ENCODE measurements at places on chromosomes 1 and 21. TPM values are rescaled to one million over a fixed set of nuclear protein-coding genes. Genes with fewer than 3 reads are reported as not detected.

GRCh38 chr1:231736464-231736863, 109.9 kb downstream of the DISC1 start:
- DNase-seq = no peak

DNA sequence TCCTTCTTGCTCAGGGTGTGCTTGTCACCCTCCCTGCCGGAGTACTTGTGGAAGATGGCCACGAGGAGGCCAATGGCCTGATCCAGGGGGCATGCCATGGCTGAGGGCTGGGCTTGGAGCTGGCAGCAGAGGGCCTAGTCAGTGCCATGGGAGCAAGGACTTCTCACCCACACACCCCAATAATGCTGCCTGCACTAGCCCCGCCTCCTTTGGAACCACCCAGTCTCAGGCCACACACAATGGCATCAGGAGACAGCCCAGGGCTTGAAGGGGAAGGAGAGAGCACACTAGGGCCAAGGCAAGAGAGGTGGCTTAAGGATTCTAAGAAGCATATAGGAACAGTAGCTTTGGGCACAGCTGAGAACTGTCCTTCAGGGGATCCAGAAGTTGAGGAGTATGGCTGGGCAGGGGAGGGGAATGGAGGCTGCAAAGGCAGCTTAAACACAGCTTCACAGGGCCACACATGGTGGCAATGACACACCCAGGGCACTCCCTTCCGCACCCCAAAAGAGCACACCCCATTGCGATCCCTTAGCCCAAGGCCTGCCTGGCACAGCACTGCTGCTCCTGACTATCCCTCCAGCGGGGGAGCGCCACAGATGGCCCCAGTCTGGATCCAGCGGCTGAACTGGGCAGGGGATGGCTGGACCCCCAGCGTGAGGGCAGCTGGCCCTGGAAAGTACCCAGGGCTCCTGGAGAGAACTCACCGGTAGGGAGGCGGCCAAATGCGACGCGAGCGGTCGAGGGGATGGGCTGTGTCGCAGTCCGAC, at the start of gene S100A6:
Gene S100A6, minus strand, starts transcription at position 750 of the 770 bp plus-strand sequence. Its CDS starts 652 bp downstream, at position 98.
- DNase-seq = peak; percentile 75

DNA sequence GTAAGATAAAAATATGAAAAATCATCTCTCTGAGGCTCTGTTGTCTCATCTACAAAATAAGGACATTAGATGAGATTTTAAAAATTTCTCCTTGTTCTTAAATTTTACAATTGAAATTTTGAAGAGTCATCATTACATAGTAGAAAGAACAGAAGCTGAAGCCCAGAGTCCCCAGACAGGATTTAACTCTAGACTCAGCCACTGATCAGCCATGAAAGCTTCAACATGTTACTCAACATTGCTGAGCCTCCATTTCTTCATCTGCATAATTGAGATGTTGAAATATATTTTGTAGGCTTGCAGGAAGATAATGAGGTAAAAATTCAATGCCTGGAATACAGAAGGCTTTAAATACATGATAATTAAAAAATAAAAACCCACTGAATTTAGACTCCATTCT, 633.3 kb downstream of the LMO4 start:
- peak; percentile 68 for DNase-seq

- DNase-seq = peak; percentile 91
Measured at GRCh38 chr21:41627428-41627827, 119.5 kb upstream of the TMPRSS2 start.

DNA sequence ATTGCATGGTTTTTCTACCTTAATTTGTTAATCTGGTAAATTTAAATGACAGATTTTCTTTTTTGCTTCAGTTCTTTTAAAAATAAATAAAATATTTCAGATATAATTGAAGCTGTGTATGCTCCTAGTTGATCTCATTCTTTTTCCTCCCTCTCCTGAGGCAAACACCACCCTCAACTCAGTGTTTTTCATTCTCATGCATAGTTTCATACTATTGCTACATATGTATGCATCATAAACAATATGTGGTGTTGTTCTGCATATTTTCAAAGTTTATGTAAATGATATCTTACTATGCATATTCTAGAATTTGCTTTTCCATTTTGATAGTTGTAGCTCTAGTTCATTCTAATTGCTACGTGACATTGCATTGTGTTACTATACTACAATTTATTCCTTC, 257.2 kb upstream of the POU3F1 start:
- DNase-seq = no peak

- DNase-seq = no peak
Measured at GRCh38 chr1:172991674-172992400, 58.9 kb downstream of the TNFSF18 start.

GRCh38 chr1:198915327-198916231, 276.7 kb downstream of the PTPRC start:
- DNase-seq = no peak

The PITHD1 gene
- 51.0 TPM for total RNA-seq

The SELENOF gene
- total RNA-seq = 280 TPM

The SPATA17 gene
- total RNA-seq = 0.43 TPM

- no peak for DNase-seq
Measured at GRCh38 chr1:247713753-247714152, 2.7 kb downstream of the OR6F1 start.

- DNase-seq = peak; percentile 93
Measured at GRCh38 chr1:201468844-201469644, at the start of gene PHLDA3. Gene PHLDA3, minus strand, starts transcription at chr1:201469188. Its CDS starts 402 bp downstream, at chr1:201468786.

The EPHA10 gene
- total RNA-seq = not detected

DNA sequence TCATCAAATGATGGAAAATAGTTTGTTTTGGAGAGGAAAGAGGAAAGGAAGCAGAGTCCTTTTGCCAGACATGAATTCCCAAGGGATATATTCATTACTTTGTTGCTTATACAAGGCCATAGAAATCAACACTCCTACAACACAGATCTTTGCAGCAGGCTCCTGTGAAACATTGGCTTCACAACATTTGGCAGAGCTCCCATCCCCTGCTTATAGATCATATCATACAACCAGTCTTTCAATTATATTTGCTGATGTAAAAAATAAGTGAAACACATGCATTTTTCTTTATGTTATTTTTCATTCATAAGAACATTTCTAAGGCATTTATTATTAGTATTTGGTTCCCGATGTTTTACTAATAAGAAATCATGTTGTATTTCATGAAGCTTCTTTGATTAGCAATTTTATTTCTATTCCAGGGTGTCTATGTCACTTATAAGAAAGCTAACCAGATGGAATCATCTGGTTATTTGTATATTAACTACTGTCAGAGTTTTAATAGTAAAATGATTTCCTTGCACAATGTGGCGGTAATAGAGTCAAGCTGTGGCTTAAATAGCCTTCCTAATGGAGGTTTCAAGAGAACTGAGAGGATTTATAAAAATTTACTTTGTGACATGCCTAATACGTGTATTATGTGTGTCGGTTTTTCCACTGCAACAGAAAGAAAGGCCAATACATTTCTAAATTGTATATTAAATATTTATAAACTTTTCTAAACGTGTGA, 470.3 kb upstream of the NCAM2 start:
- DNase-seq = no peak

The NR1I3 gene
- total RNA-seq = not detected

DNA sequence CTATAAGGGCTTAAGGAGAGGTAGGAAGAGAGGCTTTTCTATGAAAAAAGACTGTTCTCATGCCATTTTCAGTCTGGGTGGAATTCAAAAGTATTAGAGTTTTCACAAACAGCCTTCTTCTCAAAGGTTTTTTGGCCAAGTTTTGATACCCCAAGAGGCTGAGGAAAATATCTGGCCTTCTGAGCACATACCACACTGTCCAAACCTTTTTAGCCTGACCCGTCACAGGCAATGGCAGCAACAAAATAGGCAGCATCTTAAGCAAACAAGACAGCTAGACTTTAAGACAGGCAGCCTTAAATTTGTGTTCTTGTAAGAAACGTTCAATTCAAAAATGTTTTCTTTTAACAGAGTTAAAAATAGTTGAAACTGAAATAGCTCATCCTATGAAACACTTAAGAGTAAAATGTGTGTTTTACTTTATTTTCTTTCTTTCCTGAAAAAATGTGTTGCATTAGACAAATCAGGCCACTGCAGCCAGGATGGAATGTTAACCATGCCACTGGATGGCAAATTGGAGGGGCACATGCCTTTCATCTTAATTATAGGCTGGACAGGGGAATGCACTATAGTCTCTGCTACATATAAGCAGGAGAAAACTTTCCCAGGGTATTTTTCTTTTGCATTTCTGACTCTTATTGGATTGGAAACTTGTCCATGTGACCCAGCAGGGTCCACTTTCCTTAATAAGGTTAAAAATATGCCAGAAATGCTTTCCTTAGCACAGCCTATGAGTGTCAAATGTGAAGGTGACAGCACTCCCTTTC, 315.0 kb downstream of the TGFB2 start:
- peak; percentile 53 for DNase-seq

- DNase-seq = no peak
Measured at GRCh38 chr1:84255582-84255981, 45.9 kb upstream of the SAMD13 start.

The FAM163A gene
- not detected for total RNA-seq

DNA sequence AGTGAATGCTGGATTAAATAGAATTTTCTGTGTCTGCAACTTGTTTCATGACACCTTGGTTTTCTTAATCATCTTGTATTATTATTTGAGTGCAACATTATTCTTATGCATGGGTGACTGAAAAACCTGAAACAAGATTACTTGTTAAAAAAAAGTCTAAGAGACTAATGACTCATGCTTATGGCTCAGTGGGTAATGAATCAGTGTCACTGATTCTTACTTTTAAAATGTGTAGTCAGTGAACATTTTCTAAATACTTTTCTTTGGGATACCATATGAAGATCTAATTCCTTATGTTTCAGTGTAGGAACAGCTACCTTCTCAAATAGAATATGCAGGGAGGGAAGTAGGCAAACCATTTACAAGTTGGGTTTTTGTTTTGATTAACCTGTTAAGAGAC, 65.5 kb downstream of the PRKAA2 start:
- DNase-seq = peak; percentile 76

- DNase-seq = no peak
Measured at GRCh38 chr1:29669158-29669871, 433.0 kb downstream of the PTPRU start.

- DNase-seq = no peak
Measured at GRCh38 chr1:38201431-38201830, 154.8 kb upstream of the POU3F1 start.

GRCh38 chr1:167669209-167670124, 39.4 kb downstream of the RCSD1 start:
- DNase-seq = no peak

DNA sequence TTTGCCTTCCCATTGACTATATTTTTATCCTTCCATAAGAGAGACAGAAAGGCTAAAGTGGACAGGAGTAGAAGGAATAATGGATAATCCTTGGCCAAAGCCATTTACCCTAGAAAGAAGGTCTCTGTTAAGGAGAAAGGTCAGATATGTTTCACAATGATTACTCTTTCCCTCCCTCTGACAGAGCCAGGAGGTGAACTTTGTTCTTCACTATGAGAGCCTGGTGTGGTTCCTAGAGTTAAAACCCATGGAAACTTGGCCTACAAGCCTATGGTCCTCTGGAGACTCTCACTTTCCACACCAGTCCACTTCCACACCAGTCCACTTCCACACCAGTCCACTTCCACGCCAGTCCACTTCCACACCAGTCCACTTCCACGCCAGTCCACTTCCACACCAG, 479.9 kb upstream of the ZP4 start:
- no peak for DNase-seq

DNA sequence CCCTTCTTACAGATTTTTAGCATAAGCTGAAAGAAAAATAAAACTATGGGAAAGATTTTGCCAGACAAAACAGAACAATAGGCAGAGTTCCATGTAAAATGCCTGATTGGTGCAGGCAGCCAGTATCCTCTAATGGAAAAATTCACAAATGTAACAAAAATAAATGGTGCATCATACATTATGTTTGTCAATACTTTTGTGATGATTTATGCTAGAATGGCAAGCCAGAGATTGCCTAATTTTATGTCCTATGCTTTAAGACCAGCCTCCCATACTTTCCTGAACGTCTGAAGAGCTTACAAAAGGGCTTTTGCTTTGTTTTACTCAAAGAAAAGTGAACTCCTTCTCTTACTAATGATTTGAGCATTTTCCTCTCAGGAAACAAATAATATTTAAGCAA, 81.5 kb upstream of the KCNJ15 start:
- peak; percentile 48 for DNase-seq

The TMEM269 gene
- total RNA-seq = not detected

- no peak for DNase-seq
Measured at GRCh38 chr1:26434161-26434752, 2.1 kb downstream of the DHDDS start.

- DNase-seq = no peak
Measured at GRCh38 chr1:219931033-219931432, 2.7 kb upstream of the SLC30A10 start.

The POU3F1 gene
- not detected for total RNA-seq

The VHLL gene
- total RNA-seq = not detected

GRCh38 chr1:62654744-62655143, 33.4 kb downstream of the DOCK7 start:
- no peak for DNase-seq

The RGS13 gene
- total RNA-seq = not detected

DNA sequence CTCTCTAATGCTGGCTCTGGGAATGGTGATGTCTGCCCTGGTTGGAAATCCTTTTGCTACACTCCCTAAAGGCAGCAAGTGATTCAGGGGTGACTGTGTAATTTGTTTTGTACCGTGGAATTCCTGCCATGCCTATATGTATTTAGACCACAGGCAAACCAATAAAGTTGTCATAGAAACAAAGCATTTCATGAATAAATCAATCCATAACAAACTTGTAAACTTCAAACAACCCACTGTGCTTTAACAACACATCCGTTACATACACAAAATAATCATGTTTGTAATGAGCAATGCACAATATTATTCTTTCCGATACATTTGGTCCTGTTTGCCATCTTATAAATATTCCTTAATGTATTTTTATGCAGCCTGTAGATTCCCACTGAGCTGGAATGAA, 330.3 kb upstream of the SNX7 start:
- DNase-seq = peak; percentile 65

The LRRIQ3 gene
- total RNA-seq = not detected

The GBP4 gene
- not detected for total RNA-seq

DNA sequence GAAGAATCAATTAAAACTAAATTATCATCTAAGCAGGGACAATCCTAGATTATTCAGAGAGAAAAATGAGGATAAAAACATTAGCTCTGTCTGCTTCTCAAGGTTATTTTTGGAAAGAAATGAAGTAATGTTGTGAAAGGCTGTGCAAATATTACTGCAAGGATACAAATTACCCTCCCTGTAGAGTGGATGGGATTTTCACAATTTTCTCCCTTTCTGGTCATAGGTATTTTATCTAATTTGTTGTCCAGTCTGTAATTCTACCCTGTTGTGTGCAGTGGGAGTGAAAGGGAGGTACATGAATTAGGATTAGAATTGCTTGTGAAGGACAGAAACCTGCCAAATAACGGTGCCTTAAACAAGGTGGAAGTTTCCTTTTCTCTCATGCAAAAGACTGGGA, 54.7 kb downstream of the MAP3K7CL start:
- DNase-seq = peak; percentile 18
